ENCODE measurements at places on chromosomes 12 and 14. TPM values are rescaled to one million over a fixed set of nuclear protein-coding genes. Genes with fewer than 3 reads are reported as not detected.

The DEGS2 gene
- 24.7 TPM for polyA plus RNA-seq

The P2RX2 gene
- polyA plus RNA-seq, result 1.4 TPM

The KLHL33 gene
- polyA plus RNA-seq, result 0.07 TPM

The INSM2 gene
- not detected for polyA plus RNA-seq

The OAS3 gene
- polyA plus RNA-seq, result 15.2 TPM

The LRRC10 gene
- not detected for polyA plus RNA-seq

The EGLN3 gene
- 41.1 TPM for polyA plus RNA-seq

The LPAR5 gene
- polyA plus RNA-seq, result 19.3 TPM

The STYK1 gene
- 5.4 TPM for polyA plus RNA-seq

The SELPLG gene
- 0.86 TPM for polyA plus RNA-seq

The MMP17 gene
- polyA plus RNA-seq, result 2.0 TPM

The C3AR1 gene
- polyA plus RNA-seq, result 0.94 TPM

The MYO1H gene
- polyA plus RNA-seq, result 0.62 TPM

The DDX23 gene
- polyA plus RNA-seq, result 37.5 TPM

The GSG1 gene
- polyA plus RNA-seq, result not detected

The RASSF9 gene
- polyA plus RNA-seq, result 1.2 TPM

The PYGL gene
- 35.5 TPM for polyA plus RNA-seq

The OR10P1 gene
- not detected for polyA plus RNA-seq

The NEUROD4 gene
- not detected for polyA plus RNA-seq

The CCDC196 gene
- not detected for polyA plus RNA-seq

The ANKS1B gene
- 0.85 TPM for polyA plus RNA-seq

The GYS2 gene
- polyA plus RNA-seq, result 12.2 TPM

The RHNO1 gene
- polyA plus RNA-seq, result 29.9 TPM

The TRIM9 gene
- polyA plus RNA-seq, result 0.06 TPM

The RGS6 gene
- polyA plus RNA-seq, result 0.29 TPM

The NKX2-1 gene
- polyA plus RNA-seq, result not detected
